Activated CD4-positive, alpha-beta T cell treated with anti-CD3 and anti-CD28 coated beads, Interleukin-2, Interleukin-6, amounts not matched to agents 100 ng/mL and 50 ng/mL, durations not matched to agents 16 hours and 8 hours (primary cell): ENCODE measurements at places on chromosomes 16 and 17.

DNA sequence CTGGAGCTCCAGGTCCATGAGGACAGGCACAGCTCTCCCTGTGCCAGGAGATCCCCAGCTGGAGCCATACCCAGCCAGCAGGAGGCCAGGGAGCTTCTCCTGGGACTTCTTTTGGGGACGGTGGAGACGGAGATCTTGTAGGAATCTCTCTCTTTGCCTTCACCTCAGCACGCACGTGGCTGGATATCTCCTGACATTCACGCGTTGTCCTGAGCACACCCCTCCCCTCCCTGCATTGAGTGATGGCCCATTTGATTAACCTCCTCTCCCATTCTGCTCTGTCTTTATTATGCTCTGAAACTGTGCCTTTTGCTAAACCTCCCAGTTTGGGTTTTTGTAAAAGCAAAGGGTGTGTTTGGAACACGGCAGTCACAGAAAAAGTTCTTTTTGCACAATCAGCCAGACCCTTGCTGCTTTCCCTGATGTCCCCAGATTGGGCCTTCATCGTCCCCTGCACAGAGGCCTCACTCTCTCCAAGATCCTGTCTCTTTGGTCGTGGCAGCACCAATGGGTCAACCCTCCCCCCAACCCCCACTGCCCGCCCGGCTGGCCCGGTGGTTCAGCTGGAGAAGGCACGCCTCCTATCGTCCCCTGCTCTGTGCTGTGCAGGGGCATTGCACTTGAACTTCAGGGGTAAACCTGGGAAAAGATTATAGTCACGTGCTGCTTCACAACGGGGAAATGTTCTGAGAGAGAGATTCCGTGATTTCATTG, 32.5 kb upstream of the LGALS9 start:
- no peak for DNase-seq

GRCh38 chr17:29342158-29342765, 47.9 kb upstream of the TAOK1 start:
- no peak for DNase-seq

GRCh38 chr17:56913867-56914580, at the start of gene TRIM25:
Gene TRIM25, minus strand, starts transcription at chr17:56914049. Its CDS starts 61 bp downstream, at chr17:56913988.
- peak; percentile 95 for DNase-seq

DNA sequence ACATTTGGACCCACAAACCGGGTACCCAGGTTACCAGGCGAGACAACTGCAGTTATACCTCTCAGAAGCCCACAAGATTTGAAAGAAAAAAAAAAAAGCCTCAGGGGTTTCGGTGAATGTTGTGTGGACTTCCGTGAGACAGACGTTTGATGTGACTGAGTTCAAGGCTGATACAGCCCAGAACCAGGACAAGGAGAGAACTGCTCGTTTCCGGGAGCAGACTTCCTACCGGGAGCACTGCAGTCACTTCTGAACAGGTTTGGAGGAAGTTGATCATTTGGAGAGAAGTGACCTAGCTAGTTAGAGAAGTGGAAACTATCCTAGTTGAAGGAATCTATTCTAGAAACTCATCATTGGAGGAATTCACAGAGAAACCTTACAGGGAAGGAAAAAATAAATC, 847 bp downstream of the CKLF start:
- DNase-seq = peak; percentile 32

- DNase-seq = no peak
Observed at GRCh38 chr17:13557077-13557476, 44.7 kb downstream of the HS3ST3A1 start.

DNA sequence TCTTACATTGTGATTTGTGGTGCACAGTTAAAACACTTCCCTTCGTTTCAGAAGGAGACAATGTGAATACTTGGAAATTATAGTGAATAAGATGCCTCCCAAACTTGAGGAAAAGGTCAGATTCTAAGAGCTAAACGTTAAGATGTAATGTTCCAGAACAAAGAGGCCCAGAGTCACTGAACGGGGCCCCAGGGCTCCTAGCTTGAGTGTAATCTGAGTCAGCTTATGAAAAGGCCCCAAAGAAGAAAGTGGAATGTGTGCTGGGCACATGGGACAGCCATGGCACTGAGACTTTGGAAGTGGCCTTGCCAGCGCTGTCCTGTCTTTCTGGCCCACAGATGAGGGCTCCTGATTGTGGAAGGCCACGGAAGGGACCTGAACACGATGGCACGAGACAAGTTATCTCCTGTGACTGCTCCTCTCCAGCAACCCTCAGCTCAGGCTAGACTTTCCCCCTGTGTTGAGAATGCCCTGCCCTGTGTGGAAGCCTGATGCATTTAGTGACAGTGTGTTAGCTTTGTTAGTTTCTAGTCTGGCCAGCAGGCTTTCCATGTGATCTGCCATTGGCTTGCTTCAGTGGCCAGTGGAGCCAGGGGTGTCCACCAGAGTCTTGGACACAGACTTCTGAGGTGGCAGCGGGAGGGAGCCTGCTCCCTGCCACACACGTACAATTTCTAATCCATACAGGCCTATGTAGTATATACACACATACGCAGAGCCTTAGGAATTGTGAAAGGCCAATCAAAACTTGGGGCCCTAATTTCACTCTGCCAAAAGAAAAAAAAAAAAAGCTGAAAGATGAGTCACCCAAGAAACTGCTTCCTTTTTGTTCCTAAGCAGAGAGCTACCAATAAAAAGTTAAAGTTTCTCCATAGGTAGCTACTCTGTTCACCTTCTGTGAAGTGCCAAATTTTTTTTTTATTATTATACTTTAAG, 13.1 kb downstream of the SPATA33 start:
- no peak for DNase-seq

DNA sequence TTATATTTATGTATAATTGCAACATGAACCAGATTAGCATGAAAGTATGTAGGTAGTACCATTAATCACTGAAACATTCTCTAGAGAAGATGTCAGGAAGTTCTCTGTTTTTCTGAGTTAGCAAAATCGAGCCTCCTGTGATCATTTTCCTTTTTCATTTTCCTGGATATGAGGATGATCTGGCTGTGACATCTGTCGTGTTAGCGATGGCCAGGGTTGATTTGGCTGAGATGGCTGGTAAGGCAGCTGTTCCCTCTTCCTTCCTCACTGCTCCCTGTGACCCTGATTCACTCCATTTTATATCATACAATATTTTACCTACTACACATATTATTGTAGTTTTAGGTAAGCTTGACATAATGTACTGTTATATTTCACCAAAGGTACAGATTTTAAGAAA, 10.3 kb downstream of the CNTNAP4 start:
- DNase-seq = no peak

DNA sequence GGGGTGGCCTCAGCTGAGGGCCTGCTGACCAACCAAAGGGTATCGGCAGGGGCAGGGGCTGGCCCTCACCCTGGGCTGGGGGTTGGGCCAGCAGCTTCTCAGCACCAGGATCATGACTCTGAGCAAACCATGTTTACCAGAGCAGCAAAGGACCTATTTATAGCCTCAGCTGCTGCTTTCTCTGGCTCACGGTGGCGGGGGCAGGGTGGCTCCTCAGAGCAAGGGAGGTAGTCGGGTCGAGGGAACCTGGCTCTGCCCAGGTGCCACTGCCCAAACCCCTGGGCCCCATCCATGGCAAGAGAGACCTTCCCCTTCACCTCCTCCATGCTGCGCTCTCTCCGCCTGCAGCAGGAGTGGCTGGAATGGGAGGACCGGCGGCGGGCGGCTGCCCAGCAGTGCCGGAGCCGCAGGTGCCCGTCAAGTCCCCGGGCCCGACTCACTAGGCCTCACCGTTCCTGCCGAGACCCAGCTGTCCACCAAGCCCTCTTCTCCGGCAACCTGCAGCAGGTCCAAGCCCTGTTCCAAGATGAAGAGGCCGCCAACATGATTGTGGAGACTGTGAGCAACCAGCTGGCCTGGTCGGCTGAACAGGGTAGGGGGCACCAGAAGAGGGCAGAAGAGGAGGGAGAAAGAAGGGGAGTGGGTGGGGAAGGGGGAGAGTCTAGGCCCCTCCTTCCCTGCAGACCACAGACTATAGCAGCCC, at the start of gene ASB16:
Gene ASB16 (plus strand): TSS at position 206 of the 703 bp plus-strand sequence. CDS start 86 bp downstream, at position 292.
- DNase-seq = no peak

DNA sequence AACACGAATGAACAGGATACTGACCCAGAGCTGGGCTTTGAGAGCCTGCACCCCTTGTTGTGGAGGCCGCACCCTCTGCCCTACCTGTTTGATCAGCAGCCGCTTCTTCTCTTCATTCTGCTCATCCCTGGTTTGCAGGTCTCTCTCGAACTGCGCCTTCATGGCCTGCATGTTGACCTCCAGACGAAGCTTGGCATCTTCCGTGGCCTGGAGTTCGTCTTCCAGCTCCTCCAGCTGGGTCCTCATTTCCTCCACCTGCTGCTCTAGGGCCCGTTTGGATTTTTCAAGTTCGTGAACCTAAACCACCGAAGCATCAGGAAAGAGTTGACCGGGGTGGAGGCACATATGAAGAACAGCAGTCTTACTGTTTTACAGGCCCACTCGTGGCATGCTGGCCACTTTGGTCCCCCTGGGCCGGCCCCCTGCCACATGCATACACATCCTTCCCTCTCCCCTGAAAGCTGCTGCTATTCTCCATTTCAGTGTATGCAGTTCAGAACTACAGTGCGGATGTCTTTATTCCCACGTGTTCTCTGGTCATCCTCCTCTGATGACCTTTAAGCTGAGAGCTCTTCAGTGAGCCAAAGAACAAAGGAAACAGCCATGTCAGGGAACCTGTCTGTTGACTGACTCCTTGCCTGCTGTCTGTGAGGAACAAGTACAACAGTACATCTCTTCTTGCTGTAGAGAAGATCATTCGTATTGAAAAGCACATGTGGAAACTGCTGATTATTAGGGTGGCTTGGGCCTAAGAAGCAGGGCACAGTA, 54.8 kb downstream of the NDEL1 start:
- DNase-seq = no peak

DNA sequence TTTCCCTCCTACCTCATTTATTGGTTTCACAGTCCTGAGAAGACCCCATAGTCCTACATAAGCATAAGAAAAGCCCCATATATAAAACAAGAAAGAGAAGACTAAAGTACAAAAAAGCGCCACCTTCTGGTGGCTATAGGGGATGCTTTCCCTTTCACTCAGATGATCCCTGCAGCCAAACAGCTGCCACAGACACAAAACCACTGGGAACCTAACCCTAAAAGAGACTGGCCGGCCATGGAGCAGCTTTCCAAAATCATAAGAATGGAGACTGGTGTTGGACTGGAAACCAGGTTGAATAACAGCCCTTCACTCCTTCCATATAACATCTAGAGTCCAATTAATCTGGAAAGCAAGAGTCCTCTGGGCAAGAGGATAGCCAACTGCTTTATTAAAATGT, 11.4 kb downstream of the DYNC1LI2 start:
- DNase-seq = peak; percentile 40

GRCh38 chr17:15418781-15419180, 48.6 kb downstream of the CDRT4 start:
- no peak for DNase-seq

GRCh38 chr16:2782583-2783351, 4.6 kb downstream of the PRSS33 start:
- DNase-seq = no peak

- no peak for DNase-seq
Observed at GRCh38 chr16:10678655-10679054, 16.1 kb downstream of the TEKT5 start.

- peak; percentile 75 for DNase-seq
Observed at GRCh38 chr16:79618692-79619050, 18.1 kb upstream of the MAF start.

- DNase-seq = no peak
Observed at GRCh38 chr16:14334366-14335080, 263.4 kb downstream of the MRTFB start.

DNA sequence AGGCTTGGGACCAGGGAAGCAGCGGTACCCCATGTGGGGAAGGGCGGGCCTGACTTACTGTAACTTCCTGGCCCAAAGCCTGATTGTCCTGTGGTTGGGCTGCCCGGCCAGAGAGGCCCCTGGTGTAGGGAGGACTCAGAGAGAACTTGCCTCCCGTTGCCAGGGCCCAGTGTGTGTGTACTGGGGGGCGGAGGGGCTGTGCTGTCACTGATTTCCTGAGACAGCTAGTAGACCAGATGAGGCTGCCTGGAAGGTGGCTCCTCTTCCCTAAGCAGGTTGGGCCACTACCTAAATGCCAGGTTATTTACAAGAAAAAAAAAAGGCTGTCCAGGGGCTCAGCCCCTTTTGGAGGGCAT, 16.7 kb downstream of the SOCS3 start:
- no peak for DNase-seq

GRCh38 chr17:37517881-37518280, 28.2 kb downstream of the DUSP14 start:
- no peak for DNase-seq

GRCh38 chr16:48864055-48864454, 254.1 kb upstream of the N4BP1 start:
- no peak for DNase-seq

- DNase-seq = peak; percentile 86
Observed at GRCh38 chr17:80780381-80781198, 211.1 kb upstream of the CHMP6 start.

GRCh38 chr17:77487211-77487629, 346.5 kb downstream of the SEC14L1 start:
- no peak for DNase-seq

DNA sequence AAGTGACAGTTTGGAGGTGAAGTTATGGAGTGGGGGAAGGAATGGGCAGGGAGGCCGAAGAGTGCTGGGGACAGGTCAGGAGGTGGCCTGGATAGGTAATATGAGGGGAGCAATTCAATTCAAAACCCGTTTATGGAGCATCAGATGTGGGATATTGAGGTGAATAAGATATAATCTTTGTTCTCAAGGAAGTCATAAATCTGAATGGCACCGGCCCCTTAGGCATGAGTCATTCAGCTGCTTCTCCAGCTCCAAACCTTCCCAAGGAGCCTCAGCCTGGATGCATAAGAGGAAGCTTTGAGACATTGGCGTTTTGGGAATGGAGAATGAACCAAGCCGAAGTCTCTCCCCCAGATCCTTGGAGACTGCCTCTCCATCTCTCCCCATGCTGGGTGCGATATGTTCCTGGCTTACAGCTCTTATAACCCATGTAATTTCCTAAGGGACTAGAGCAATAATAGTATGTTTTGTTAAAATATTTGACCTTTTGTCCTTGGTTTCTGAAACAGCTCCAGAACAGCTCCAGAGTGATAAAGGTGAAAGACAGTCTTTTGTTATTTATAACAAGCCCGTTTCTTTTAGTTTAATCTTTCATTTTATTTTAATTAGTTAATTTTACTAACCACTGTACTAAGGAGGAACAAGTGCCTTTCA, 1.7 kb downstream of the TUBG2 start:
- no peak for DNase-seq
